ENCODE measurements at places on chromosomes 12 and 14.

DNA sequence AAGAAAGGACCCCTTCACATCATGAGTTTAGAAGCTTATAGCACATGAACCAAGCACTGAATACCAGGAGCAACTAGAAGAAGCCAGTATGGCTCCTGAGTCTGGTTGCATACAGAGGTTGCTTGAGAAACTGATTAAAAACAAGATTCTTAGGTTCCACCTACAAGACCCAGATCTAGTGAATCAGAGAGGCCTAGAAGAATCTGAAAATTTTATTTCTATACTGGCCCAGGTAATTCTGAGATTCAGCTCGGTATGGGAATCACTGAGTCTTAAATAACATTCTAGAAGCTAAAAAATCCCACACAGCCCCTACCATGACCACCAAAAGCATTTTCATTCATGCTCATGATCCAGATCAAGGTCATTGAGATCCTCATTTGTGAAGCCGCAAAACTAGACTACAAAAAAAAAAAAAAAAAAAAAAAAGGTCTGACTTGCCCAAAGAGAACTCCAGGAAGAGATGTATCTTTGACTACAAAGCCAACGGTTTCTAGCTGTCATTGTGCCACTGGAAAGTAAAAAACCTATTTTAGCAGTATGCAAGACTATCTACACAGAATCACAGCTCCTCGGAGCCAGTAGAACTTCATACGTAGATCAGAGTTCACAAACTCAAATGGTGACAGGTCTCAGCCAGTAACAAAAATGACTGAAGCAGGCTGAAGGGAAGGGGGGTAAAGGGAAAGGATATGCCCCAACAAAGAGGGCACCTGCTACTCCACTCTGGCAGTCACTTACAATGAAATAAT, 168.4 kb upstream of the EGLN3 start:
- no peak for DNase-seq

DNA sequence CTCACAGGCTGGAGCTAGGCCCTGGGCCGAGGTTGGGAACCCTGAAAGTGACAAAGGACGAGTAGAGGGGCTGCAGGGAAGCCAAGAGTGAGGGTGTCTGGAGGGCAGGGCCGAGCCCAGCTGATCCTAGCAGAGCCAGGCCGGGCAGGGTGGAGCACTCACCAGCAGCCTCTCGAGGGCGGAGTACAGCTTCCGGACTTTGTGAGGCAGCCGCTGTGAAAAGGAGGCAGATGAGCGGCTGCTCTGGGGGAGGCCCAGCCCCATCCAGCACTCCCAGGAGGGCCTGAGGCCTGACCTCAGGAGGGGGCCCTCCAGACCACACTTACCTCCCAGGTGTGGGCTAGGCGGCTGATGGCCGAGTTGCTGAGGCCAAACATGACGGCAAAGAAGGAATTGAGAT, 14.7 kb upstream of the ENDOU start:
- no peak for DNase-seq

DNA sequence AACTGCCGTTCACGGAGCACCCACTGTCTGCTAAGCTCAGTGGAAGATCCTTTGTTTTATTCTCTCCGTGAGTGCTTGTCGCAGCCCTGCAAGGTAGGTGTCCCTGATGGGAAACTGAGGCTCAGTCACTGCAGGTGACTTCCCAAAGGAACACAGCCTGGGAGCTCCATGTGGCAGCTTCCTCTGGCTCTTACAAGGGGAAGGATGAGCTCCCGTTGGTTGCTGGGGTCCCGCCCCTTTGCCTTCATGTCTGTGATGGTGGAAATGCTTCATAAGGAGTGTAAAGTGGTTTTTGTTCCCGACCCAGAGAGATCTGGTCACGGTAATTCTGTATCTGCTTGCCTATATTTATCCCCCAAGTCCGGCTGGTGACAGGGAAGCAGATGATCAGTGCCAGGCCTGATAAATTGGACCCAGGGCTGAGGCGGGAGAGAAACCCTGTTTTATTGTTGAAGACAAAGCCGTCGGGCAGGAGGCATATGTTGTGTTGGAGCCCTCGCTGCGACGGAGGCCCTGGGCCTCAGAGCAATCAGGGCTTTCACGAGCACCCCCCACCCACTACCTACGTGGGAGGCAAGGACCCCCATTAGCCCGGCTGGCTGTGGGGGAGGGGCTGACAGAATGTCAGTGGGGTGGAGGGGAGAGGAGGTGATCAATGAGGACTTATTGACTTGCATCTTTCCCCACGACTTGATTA, 91.9 kb downstream of the KIF26A start:
- DNase-seq, result no peak

DNA sequence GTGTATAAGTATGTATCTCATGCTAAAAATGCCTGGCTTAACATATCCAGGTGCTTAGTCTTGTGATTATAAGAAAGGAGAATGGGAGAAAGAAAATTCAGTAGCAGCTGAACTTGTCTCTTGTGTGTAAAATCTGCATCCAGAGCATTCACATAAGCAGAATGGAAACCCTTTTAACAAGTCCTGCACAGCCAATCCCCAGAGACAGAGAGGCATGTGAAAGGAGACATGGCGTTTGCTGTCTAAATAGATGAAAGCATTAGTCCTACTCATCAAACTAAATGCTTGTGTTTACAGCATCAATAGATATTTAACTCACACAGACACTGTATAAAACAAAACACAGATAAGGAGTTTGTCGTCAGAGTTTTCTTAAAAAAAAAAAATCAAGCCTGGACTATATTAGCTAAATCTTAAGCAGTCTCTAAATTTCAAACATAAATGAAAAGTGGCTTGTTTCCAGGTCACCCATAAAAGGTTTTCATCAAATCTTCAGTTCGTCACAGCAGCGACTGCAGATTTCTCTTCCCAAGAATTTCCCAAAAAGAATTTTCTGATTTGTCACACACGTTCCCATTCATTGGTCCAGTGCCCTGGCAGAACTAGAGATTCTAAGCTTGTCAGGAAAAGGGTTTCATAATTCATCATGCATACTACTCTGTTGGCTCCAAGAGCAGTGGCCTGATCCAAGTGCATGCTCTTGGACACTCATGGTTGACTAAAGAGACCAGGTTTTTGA, 249.2 kb downstream of the BTG1 start:
- DNase-seq, result no peak

- no peak for DNase-seq
Measured at GRCh38 chr12:122889761-122890520, 6.0 kb downstream of the VPS37B start.

DNA sequence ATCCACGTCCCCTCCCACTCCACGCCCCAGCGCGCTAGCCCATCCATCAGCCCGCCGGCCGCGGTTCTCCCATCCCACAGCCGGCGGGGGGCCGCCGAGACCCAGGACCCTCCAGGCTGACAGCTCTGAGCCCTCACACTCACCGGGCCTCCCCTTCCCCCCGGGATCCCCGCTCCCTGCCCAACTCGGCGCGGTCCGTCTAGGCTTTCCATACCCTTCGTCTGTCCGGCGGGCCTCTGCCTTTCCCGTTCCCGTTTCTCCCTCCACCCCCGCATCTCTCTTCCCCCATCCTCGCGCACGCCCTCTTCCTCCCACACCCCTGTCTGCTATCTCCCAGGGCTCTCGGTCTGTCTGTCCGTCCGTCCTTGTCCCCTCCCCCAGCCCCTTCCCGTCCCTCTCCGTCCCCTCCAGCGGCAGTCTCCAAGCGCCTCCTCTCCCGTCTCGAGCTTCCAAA, 726 bp downstream of the ZFHX2 start:
- no peak for DNase-seq

GRCh38 chr14:101181446-101182313, 278.2 kb upstream of the RTL1 start:
- DNase-seq, result no peak

GRCh38 chr12:2364631-2365051, 311.9 kb downstream of the CACNA1C start:
- DNase-seq, result no peak

GRCh38 chr12:7787574-7788293, 1.5 kb upstream of the NANOG start:
- no peak for DNase-seq

GRCh38 chr14:81423504-81423903, 23.4 kb upstream of the STON2 start:
- no peak for DNase-seq

GRCh38 chr14:20751963-20752562, 6.4 kb downstream of the EDDM3A start:
- no peak for DNase-seq

GRCh38 chr12:132907216-132907615, 19.8 kb upstream of the CHFR start:
- DNase-seq, result no peak

- DNase-seq, result no peak
Measured at GRCh38 chr14:27243365-27243764, 645.5 kb upstream of the NOVA1 start.

- no peak for DNase-seq
Measured at GRCh38 chr14:99724939-99725773, 41.1 kb downstream of the CYP46A1 start.

DNA sequence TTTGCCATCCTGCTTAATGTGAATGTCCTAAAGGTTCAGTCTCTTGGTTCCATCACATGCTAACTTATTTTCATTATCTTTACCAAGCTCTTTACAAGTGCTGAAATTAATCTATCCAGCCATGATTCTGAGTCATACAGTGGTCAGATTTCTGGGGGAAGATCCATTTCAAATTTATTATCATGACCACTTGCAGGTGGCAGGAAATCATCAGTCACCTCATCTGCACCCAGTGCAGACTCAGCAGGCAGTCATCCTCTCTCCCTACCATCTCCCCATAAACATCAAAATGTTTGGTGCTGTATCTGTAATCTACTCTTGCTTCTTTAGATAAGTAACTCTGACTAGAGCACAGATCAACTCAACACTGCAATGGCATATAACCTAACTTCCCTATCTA, 23.5 kb downstream of the ATG14 start:
- DNase-seq, result no peak

GRCh38 chr12:41530441-41530840, 342.3 kb downstream of the PDZRN4 start:
- no peak for DNase-seq

DNA sequence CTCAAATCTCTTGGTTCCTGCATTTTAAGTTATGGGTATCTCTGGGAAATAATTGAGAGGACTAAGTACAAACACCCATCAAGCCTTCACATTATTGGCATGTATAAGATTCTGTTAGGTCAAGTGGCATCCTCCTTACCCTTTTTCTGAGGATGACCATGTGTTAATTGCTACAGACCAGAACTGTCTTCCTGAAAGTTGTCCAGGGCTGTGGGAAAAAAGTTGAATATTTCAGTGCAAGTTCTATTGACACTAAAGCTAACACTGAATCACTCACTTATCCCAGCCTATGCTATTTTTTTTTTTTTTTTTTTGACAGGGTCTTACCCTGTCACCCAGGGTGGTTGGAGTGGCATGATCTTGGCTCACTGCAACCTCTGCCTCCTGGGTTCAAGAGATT, 130.1 kb upstream of the HIF1A start:
- no peak for DNase-seq

- DNase-seq, result no peak
Measured at GRCh38 chr12:3951380-3952135, 78.4 kb upstream of the PARP11 start.

DNA sequence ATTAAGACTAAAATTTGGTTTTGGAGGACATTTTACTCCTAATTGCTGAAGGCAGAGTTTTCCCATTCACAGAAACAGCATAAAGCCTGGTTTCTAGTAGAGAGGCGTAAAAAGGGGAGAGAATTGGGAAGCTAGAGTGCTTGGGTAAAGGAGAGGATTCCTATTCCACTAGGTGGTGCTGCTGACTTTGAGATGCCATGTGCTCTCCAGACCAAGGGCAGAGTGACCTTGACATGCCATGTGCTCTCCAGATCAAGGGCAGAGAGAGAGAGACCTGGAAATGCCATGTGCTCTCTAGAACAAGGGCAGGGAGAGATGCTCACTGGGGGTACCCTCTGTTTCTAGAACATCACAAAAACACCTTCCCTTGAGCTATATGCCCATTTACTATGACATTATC, 176.2 kb upstream of the PDZRN4 start:
- DNase-seq, result no peak

- DNase-seq, result peak; percentile 27
Measured at GRCh38 chr12:71685914-71686657, at the start of gene TMEM19. TSS of gene TMEM19 (plus strand) at chr12:71686082. CDS start at chr12:71686681, 599 bp downstream.

DNA sequence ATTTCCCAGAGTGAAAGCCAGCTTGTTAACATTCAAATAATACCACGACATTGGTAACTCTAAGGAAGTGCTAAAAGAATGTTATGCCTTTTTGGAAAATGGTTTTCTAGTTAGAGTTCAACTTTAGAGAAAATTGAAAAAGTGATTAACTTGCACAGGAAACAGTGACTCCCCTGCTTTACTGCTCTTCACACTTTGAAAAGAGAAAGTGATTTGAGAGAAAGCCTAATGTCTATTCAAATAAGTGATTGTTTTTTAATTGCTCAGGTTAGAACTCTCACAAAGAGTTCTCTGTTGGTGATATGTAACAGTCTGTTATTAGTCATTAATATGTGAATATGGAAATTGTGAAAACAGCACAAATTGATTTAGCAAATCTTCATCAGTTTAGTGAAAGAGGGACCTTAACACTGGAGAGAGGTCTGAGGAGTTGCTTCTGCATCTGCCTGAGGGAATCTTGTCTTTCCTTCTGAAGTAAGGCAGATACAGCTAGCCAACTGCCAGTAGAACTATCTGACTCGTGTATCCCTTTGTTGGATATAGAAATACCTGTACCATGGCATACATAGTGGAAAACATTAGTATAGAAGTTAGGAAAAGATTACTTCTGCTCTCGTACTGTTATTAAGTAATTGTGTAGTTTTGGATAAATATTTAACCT, 25.5 kb downstream of the ATF7IP start:
- no peak for DNase-seq

- no peak for DNase-seq
Measured at GRCh38 chr12:7351177-7351576, 47.3 kb downstream of the ACSM4 start.

GRCh38 chr14:60684203-60684602, 34.9 kb upstream of the SIX1 start:
- no peak for DNase-seq

DNA sequence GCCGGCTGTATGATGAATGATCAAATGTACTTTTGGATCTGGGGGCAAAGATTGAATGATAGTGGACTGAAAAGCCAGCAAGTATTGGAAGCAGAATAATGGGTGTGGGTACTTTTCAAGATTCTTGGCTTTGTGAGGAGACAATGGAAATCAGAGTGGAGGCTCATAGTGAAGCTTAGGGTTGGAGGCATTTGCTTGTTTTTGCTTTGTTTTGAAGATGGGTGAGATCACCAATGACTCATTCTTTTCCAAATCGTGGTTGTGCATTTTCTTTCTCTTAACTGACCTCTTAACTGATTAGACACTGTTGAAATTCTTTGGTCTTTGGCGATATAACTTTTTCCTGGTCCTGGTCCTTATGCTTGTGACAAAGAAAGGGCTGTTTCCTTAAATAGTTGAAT, 54.4 kb downstream of the PELI2 start:
- no peak for DNase-seq

- DNase-seq, result no peak
Measured at GRCh38 chr12:130737731-130738130, 21.6 kb upstream of the RIMBP2 start.

- no peak for DNase-seq
Measured at GRCh38 chr14:60211153-60211552, 37.9 kb upstream of the PPM1A start.

DNA sequence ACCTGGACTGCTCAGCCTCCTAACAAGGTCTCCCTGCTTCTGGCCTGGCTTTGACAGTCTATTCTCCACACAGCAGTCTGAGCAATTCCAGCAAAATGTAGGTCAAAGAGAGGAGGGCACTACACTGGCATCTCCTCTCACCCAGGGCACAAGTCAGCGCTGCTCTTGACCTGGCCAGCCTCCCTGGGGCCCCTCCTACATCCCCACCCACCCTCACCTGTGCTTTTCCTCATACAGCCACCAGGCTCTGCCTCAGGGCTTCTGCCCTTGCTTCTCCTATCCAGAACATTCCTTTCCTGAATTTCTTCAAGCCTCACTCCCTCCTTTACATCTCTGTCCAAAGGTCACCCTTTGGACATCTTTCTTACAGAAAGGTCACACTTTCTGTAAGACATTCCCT, 33.7 kb downstream of the GALNT4 start:
- no peak for DNase-seq

All from stimulated activated CD4-positive, alpha-beta T cell treated with anti-CD3 and anti-CD28 coated beads, Interleukin-1b, Interleukin-23, amount 100 ng/mL, for 1 hour (primary cell).